ENCODE measurements at places on chromosomes 5 and 9. TPM values are rescaled to one million over a fixed set of nuclear protein-coding genes. Genes with fewer than 3 reads are reported as not detected.

The NEUROG1 gene
- total RNA-seq: not detected

The CBY3 gene
- total RNA-seq: not detected

The TMEM203 gene
- total RNA-seq: 29.6 TPM

The TTC39B gene
- 5.4 TPM for total RNA-seq

The PHF24 gene
- not detected for total RNA-seq

The TIMD4 gene
- not detected for total RNA-seq

The ANXA6 gene
- 266 TPM for total RNA-seq

The SERF1A gene
- 6.7 TPM for total RNA-seq

The STKLD1 gene
- 0.77 TPM for total RNA-seq

The PCDHA10 gene
- total RNA-seq: 0.07 TPM

The LOX gene
- total RNA-seq: 79.1 TPM

The AK8 gene
- total RNA-seq: not detected

The CLIC3 gene
- not detected for total RNA-seq

The BRD8 gene
- total RNA-seq: 69.7 TPM

The CD74 gene
- total RNA-seq: 0.76 TPM

The GZMA gene
- not detected for total RNA-seq

The MSX2 gene
- total RNA-seq: not detected

Data from endothelial cell of umbilical vein (primary cell).